ENCODE measurements at places on chromosomes 1 and 21. TPM values are rescaled to one million over a fixed set of nuclear protein-coding genes. Genes with fewer than 3 reads are reported as not detected.

The RAB3B gene
- 1.3 TPM for total RNA-seq

The ST6GALNAC5 gene
- 10.3 TPM for total RNA-seq

The ANGPTL3 gene
- not detected for total RNA-seq

The SPRR2E gene
- total RNA-seq, result 21.5 TPM

The FAM167B gene
- 0.34 TPM for total RNA-seq

The CELA2A gene
- not detected for total RNA-seq

The NT5C1A gene
- not detected for total RNA-seq

The ANGPTL1 gene
- not detected for total RNA-seq

The TLR5 gene
- 7.9 TPM for total RNA-seq

The FMO2 gene
- total RNA-seq, result 0.07 TPM

The DAB1 gene
- 0.14 TPM for total RNA-seq

The MCOLN3 gene
- 4.4 TPM for total RNA-seq

The FAAP20 gene
- total RNA-seq, result 22.2 TPM

The PDXK gene
- 193 TPM for total RNA-seq

The GJA4 gene
- not detected for total RNA-seq

The RRAGC gene
- 40.6 TPM for total RNA-seq

The OR10J1 gene
- not detected for total RNA-seq

The PARS2 gene
- total RNA-seq, result 5.5 TPM

The RWDD3 gene
- total RNA-seq, result 16.9 TPM

The GRIK1 gene
- not detected for total RNA-seq

The IGSF9 gene
- 20.9 TPM for total RNA-seq

The SPATA17 gene
- 0.34 TPM for total RNA-seq

The RPL22 gene
- 133 TPM for total RNA-seq

The ACTL8 gene
- total RNA-seq, result not detected

The LDLRAD1 gene
- under 0.01 TPM for total RNA-seq

The ADAMTS4 gene
- total RNA-seq, result under 0.01 TPM
